ENCODE measurements at places on chromosomes 2 and 18.

DNA sequence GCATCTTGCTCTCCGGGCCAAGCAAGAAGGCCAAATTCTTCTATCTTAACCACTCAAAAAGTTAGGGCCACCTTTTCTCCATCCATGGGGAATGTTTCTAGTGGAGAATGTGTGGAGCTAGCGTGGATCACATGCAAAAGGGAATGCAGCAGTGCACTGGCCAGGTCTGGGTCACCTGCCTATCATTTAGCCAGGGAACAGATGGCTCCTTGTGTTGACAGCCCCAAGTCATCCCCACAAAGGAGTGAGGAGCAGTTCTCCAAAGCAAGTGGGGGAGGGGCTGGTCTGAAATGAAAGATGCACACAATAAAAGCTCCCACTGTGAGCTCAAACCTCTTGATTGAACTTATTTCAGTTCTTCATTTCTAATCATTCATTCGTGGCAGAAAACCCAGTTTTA lies 19.1 kb downstream of the EPB41L3 start:
- DNase-seq, result no peak

DNA sequence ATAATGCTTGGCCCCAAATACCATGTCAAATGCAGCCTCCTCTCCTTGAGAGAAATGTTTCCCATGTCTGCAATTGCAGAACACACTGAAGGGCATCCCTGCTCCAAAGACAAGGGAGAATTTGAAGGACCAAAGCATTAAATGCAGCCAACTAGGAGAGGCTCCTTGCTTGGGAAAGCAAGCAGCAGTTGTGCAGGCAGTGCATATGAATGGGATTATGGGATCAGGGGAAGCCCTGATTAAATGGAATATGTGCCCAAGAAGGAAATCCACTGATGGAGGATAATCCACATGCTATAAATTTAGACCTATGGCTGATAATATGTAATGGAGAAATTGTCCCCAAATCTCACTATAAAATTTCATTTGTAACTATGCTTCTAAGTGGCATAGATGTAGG lies 116.1 kb downstream of the NCKAP5 start:
- no peak for DNase-seq

DNA sequence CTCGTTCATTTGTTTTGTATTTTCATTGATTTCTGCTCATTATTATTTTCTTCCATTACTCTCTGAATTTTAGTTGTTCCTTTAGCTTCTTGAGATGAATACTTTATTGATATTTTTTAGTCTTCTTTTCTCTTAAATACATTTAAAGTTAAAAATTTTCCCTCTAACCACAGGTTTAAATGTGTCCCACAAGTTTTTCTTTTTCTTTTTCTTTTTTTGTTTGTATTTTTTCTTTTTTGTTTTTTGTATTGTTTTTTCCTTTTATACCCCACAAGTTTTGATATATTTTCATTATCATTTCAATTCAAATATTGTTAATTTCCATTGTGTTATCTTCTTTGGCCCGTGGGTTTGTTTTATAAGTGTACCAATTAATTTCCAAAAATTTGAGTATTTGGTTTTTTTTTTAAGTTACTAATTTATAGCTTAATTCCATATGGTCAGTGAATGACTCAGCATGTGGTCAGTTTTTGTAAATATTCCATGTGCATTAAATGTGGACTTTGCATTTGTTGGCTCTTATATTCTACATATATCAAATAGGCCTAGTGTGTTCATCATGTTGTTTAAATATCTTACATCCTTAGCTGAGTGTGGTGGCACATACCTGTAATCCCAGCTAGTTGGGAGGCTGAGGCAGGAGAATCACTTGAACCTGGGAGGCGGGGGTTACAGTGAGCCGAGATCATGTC lies 16.2 kb downstream of the CENPO start:
- no peak for DNase-seq

GRCh38 chr2:100403722-100404121 lies 13.7 kb downstream of the CHST10 start:
- no peak for DNase-seq

DNA sequence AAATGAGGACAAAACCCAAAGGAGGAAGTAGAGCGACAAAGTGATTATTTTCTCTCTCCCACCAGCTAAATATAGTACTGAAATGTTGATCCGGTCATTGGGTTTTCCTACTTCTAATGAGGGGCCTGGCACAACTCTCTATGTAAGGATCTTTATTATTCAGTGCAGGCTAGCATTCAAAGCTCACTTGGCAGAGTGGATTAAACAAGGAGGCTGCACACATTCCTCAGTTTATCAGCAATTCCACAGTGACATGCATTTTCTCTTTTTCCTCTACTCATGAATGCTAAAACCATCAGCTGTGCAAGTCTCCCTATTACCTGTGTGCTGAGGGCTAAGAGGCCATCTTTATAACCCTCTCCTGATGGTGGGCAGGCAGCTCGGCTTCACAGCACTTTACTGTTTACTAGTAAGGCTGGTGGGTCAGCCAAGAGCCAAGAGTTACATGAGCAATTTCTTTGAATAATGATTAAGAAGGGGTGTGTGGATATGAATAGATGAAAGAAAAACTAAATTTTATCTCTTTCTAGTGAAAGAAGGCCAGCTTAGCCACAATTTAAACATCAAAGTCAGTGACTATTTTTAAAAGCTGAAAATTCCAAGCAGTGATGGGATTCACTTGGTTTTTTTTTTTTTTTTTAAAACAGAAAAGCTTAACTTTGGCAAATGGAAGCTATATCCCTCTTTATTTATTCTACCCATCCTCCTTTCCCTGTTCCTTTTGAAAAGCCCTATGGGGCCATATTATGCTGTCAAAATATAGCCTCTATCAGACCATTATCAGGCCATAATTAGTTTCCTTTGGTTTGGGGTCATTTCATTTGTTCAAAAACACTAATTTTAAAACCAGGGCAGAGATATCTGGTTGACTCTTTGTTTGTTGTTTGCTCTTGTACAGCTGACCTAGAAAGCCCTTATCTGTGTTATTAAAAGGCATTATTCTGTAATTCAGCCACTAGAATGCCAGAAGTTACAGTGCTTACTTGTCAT lies 111.0 kb downstream of the RBM43 start:
- no peak for DNase-seq
